ENCODE measurements at places on chromosomes 2 and 18. TPM values are rescaled to one million over a fixed set of nuclear protein-coding genes. Genes with fewer than 3 reads are reported as not detected.
A peak's percentile ranks its signal among the peaks of the same experiment; 100 is the strongest.

GRCh38 chr2:146239392-146240135, 1605.3 kb upstream of the ACVR2A start:
- H3K36me3 ChIP-seq, result no peaks in the 10 kb centered on the region
- H3K27ac ChIP-seq, result no peak overlapping the region
- no peaks in the 10 kb centered on the region for H3K27me3 ChIP-seq
- no peaks in the 10 kb centered on the region for H3K4me1 ChIP-seq
- no peak for DNase-seq

DNA sequence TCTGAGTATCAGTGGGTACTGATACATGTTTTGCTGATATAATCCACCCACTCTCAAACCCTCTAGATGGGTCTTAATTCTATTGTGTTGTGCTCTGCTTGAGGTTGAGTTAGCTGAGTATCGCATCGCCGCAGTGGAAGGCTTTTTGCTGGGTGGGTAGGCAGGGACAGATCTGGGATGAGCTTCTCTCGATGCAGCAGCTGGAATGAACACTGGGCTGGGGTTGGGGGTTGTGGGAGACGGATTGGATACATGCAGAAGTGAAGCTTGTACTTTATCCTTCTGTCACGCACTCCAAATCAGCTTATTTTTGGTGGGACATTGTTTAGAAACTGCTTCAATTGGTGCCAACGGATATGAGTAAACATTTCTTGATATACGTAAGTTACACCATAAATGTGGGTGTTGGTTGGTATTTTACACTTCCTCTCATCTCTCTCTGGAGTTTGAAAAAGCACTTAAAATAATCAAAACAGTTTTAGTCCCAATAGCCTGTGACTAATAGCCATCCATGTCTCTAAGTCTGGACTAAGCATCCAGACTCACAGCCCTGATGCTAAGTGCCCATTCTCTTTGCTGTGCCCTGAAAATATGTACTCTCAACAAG, 107.1 kb downstream of the POLE4 start:
- no peak overlapping the region for H3K4me3 ChIP-seq
- no peak overlapping the region for H3K27ac ChIP-seq
- H3K27me3 ChIP-seq, result no peaks in the 10 kb centered on the region
- DNase-seq, result no peak
- no peaks in the 10 kb centered on the region for H3K4me1 ChIP-seq

GRCh38 chr2:166627893-166628292, 133.8 kb upstream of the SCN7A start:
- no peak for DNase-seq
- H3K27ac ChIP-seq, result no peak overlapping the region
- H3K4me1 ChIP-seq, result no peaks in the 10 kb centered on the region
- H3K36me3 ChIP-seq, result no peaks in the 10 kb centered on the region

GRCh38 chr2:202165945-202166344, 72.5 kb downstream of the SUMO1 start:
- no peak overlapping the region for H3K27ac ChIP-seq
- H3K36me3 ChIP-seq, result no peaks in the 10 kb centered on the region
- peaks cover 2% of the 10 kb centered on the region for H3K27me3 ChIP-seq
- peaks cover 2% of the 10 kb centered on the region for H3K4me1 ChIP-seq
- no peak for DNase-seq
- no peak overlapping the region for H3K4me3 ChIP-seq

- peak overlapping the region; percentile 45 for H3K4me3 ChIP-seq
- no peak for DNase-seq
- peaks cover 2% of the 10 kb centered on the region for H3K27me3 ChIP-seq
- H3K36me3 ChIP-seq, result no peaks in the 10 kb centered on the region
- H3K4me1 ChIP-seq, result peaks cover 23% of the 10 kb centered on the region
These were observed 230.2 kb upstream of the TNP1 start for GRCh38 chr2:217090024-217090473.

GRCh38 chr2:41994233-41994637, 53.6 kb upstream of the PKDCC start:
- no peak overlapping the region for H3K27ac ChIP-seq
- H3K36me3 ChIP-seq, result no peaks in the 10 kb centered on the region
- no peak overlapping the region for H3K4me3 ChIP-seq
- no peaks in the 10 kb centered on the region for H3K4me1 ChIP-seq

DNA sequence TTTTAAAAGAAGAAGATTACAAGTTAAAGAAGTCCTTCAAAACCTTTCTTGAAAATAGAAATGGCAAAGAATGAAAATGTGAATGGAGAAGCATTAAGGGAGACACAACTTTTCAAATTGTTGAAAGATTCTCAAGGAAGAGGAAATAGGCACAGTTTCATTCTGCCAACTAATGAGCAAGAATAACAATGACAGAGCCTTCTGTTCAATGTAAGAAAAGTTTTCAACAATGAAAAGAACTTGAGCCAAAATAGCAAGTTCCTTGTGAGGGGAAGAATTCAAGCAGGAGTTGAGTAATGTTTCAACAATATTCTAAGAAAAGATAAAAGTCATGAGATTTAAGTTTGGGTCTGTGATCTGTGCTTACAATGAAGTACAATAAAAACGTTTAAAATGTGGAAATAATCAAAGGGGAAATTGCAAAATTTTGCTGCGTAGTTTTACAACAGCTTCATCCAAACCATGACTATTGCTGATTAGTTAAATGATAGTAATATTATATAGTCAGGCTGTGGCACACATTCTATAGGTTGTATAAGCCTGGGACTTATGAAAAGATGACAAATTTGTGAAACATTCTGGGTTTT, 122.6 kb downstream of the METTL4 start:
- no peaks in the 10 kb centered on the region for H3K4me1 ChIP-seq
- H3K4me3 ChIP-seq, result no peak overlapping the region
- DNase-seq, result no peak

DNA sequence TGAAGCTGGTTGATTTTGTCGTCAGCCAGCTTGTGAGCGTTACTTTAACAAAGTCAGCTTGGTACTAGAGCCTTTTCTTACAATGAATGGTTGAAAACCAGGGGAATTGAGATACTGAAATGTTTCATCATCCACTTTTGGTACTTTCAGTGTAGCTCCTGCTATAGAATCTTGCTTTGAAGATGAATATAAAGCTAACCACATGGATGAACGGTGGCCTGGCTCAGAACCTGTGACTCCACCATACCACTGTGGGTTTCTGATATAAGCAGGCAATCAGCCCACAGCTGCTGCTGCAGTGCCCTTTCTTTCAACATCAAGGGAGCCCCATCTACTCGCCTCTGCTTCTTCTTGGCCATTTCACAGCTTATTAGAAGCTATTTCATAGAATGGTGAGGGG, 53.2 kb upstream of the GPR45 start:
- peaks cover 14% of the 10 kb centered on the region for H3K4me1 ChIP-seq
- no peak overlapping the region for H3K27ac ChIP-seq
- H3K27me3 ChIP-seq, result peaks cover 8% of the 10 kb centered on the region
- H3K36me3 ChIP-seq, result peaks cover 6% of the 10 kb centered on the region

TMEFF2 gene
- not detected for total RNA-seq

PLGLB1 gene
- 8.3 TPM for total RNA-seq

UGT1A10 gene
- total RNA-seq, result not detected

ZC3H6 gene
- total RNA-seq, result 7.0 TPM
